ENCODE measurements at places on chromosomes 12 and 14.

DNA sequence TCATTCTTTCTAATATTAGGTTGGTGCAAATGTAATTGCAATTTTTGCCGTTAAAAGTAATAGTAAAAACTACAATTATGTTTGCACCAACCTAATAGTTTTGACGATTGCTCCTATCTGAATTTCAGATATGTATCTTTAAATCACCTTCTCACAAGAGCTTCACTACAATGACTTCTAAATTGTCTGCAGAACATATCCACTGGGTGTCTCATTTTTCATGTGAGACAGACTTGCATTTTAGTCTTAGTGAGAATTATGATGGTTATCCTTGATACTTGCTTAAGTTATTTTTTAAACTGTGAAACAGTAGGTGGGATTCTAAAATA, 84.6 kb downstream of the ITPR2 start:
- no peak for DNase-seq

DNA sequence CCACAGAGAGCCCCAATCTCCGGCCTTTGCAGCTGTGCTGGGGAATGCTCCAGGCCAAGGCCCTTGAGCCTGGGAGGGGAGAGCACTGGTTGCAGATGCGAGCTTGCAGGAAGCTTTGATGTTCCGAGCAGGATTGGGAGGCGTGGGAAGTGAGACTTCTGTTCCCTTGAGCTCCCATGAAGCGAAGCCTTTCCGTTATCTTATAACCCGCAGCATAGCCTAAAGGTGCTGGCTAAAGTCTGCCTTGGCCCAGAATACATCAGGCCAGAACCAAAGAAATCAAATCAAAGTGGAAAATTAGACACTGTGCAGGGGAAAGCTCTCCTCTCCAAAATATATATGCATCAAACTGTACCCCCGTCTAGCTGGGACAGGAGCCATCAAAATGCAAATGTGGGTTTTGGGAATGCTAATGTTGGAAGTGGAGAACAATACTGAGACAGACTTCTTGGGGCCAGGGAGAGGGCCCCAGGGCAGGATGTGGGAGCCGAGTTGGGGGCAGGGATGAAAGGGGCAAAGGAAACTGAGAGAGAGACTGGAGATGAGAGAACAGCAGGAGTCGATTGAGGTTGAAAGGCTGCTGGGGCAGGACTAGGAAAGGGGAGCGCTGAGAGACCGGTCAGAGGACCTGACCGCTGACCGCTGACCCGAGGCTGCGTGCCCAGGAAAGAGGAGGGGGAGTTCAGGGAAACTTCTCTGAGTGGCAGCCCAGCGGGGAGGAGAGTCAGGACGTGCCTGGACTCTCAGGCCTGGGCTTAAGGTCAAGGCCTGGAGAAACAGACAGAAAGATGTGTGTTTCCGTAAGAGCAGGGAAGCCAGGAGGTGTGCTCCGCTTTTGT, 152.2 kb upstream of the PARP11 start:
- DNase-seq: no peak

DNA sequence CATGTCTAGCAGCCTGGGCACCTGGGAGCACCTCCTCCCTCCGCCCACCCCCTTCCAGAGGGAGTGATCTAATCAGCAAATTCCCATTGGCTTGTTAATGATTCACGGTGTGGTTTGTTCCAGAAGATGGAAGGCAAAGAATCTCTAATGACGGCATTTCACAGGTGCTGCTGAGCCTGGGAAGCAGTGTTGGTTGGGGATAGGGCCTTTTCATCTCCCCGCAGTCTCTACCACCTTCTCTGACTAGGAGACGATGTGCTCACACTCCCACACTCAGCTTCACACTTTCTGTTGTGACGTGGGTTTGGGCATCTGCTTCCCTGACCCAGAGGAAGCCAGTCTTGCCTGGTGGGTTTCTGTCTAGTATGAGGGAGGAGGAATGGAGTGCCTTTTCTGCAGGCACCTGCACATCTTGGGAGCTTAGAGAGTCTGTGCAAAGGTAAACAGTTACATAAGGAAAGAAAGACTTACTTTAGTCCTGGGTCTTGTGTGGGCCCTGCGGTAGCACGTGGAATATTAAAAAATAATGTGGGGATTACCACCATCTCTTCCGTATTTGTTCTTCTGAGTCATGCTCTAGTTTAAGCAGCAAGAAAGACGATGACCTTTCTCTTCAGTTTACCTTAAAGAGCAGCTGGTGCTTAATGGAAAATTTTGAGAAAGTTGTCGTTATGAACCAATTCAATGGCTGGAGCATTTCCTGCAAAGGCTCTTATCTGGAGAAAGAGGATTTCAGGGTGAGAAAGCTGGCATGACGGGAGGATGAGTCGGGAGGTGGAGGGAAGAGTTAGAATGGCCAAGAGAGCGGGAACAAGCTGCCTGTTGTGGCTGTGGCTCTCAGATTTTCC, 70.6 kb upstream of the ARHGAP5 start:
- DNase-seq: peak; percentile 95

DNA sequence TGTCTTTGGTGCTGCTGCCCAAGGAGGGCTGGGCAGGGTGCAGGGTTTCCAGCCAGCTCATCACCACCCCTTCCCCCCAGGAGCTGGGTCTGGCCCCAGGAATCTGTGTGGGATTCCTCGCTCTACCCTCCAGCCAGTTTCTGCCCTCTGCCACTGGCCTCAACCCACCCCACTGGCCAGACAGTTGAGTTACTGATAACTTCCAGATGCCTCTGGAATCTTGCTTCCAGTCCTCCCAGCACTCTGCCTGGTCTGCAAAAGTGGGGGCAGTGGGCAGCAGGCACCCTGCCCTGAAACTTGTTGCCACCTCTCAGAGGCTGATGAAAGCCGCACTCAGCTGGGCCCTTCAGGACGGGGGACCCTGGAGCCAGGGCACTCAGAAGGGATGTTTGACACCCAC, 20.1 kb upstream of the TBX3 start:
- no peak for DNase-seq

- peak; percentile 87 for DNase-seq
These were observed 7.1 kb downstream of the RHOF start for GRCh38 chr12:121786440-121786825.

DNA sequence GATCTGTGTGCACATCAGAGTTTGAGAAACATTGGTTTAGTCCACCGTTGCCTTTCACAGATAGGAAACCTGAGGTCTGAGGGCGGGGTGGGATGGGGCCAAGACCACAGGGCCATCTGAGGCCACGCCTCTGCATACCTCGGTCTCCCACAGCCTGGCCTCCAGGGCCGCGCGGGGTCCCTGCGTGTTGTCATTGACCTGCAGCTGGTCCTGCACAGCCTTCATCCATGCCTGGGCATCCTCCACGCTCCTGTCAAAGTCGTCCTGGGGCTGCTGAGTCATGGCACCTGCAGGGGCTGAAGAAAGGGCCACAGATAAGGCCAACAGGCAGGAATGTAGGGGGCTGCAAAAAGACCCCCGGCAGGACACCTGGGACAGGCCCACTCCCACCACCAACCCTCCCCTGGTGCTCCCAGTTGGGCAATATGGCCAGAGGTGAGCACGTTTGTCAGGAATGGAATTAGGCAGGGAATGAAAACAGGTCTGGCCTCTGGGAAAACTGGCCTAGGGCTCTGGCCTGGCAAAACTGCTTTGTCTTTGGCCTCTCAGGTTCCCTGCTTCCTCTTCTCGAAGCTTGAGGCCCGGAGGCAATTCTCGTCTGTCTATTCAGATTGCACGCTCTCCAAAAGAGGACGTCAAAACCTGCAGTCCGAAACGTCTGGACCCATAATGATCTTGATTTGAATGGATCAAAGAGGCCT, 40.8 kb downstream of the SYNE3 start:
- no peak for DNase-seq

GRCh38 chr12:76720068-76720467, 43.8 kb upstream of the ZDHHC17 start:
- DNase-seq: peak; percentile 43

DNA sequence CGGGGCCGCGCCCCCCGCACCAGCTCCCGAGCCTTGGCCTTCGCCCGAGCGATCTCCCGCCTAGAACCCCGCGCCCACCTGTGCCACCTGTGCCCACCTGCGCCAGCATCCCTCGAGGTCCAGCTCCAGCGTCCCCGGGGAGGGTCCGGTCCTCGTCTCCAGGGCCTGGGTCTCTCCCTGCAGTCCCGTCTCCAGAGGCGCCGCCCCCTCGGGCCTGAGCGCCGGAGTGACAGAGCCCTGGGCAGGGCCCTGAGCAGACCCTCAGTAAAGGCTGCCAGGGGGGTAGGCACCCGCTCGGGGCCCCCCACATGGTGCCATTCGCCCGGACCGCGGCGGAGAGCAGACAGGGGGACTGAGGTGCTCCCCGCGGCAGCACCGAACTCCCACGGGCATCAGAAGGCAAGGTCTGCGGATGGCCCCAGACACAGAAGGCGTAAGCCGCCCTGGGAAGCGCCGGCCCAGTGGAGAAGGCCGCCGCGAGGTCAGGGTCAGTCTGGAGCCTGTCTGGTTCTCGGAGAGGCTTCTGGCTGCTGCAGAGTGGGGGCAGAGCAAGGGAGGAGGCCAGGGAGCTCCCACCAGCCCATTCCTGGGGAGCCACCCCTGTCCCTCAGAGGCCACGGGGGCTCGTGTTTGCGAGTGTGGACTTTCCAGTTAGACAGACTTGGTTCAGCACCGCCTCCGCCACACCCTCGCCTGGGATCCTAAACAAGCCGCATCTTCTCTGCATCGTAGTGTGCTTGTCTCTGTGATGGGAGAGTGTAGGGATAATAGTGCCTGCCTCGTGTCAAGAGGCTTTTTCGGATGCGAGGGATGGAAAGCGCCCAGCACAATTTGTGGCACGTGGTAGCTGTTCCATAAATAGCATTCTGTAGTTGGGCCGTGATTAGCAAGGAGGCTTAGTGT, 1.1 kb upstream of the PPP1R13B start:
- DNase-seq: no peak

- no peak for DNase-seq
These were observed 208.5 kb downstream of the FOXG1 start for GRCh38 chr14:28975084-28975483.

- DNase-seq: no peak
These were observed 66.8 kb downstream of the SRGAP1 start for GRCh38 chr12:63911341-63911740.

- no peak for DNase-seq
These were observed 5.6 kb downstream of the GON7 start for GRCh38 chr14:93201155-93201704.

DNA sequence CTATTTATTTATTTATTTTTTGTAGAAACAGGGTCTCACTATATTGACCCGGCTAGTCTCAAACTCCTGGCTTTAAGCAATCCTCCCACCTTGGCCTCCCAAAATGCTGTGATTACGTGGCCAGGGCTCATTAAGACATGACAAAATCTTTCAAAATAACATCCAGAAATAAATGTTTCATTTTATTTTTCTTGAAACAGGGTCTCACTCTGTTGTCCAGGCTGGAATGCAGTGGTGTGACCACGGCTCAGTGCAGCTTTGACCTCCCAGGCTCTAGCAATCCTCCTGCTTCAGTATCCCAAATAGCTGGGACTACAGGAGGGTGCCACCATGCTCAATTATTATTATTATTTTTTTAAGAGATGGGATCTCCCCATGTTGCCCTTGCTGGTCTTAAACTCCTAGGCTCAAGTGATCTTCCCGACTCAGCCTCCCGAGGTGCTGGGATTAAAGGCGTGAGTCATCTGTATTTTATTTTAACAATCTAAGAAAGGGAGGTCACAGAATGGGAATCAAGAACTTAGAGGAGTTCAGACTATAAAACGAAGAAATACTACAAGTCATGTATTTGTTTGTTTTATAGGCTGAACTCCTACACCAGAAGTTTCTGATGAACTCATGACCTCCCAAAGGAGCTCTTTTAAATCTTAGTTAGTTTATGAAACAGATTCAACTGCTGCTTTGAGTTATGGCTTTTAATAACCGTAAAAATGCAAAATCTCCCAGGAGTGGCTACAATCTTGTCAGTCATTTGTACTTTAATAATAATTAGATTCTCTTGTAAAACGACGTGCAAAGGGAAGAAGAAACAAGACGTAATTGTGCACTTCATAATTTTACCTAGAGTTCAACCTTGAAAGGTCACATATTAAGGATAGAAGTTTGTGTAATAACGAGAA, 2.1 kb upstream of the TMEM263 start:
- DNase-seq: no peak

DNA sequence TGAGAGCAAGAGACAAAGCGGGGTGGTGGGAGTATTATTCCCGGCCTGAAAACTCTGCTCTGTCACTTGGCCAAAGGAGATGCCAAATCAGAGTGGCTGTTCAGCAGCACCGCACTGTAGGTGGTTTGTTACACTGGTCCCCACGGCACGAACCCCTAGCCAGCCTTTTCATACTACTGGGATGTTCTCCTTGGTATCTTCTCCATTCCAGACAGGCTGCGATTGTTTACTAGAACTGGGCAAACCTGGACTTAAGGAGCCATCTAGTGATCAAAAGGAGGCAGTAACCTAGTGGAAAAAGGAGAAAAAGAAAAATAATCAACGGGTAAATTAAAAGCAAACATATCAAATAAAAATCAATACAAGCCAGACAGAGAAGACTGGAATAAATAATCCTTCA, 58.9 kb upstream of the TMTC2 start:
- DNase-seq: no peak

DNA sequence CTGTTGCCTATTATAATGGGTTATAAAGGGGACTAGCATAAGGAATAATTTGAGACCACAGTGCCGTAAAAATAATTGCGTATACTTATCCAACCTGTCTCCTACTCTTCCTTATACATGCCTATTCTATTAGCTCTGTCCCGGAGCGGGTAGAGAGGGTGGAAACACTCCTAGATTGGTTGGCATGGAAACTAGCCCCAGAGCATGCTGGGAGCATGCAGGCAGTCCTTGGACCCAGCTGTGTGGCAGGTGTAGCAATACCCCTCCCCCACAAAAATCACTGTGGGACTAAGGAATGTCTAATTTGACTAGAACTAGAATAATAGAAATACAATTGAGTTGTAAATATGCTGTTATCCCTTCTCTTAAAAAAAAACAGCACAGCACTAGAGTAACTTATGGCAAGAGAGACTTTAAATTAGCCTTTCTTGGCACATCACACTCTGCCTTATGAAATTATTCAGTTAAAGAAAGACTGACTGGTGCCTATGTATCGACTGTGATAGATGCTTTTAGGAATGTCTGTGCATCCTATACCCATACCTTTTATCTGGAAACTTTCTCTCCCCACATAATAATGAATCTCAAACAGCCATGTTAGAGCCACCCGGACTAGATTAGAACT, 244.0 kb upstream of the DAAM1 start:
- no peak for DNase-seq

DNA sequence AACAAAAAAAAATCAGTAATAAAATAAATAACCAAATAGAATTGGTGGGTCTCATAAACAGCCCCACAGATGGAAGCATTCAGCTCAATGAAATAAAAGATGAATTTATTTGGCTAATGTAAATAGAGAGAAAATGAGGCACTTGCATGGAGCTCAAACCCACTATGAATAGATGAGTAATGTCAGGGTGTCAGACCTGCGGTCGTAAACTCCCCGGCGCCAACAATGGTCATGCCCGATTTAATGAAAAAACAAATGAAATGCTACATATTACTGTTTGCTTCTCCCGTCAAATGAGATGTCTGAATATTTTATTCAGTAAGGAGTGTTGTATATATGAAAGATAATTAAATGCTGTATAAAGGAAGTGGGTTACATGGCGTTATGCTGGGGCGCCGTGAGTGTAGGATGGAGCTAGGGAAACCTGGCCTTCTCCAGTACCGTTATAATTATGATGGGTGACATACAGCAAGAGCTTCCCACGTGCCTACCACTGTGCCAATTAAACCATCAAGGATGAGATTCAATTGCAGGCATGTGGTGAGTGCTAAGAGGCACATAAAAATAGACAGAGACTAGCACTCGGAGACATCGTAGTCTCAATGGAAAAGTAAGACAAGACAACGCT, 648.1 kb downstream of the BCL11B start:
- no peak for DNase-seq

Measured in epithelial cell of proximal tubule (primary cell).